ENCODE measurements at places on chromosomes 16 and 17.
A peak's percentile ranks its signal among the peaks of the same experiment; 100 is the strongest.

- DNase-seq: no peak
These were observed 1.0 kb upstream of the B9D1 start for GRCh38 chr17:19363460-19364035.

GRCh38 chr17:36975922-36976515, 27.3 kb downstream of the AATF start:
- DNase-seq: no peak

- no peak for DNase-seq
These were observed 135.9 kb downstream of the TOX3 start for GRCh38 chr16:52411011-52411410.

DNA sequence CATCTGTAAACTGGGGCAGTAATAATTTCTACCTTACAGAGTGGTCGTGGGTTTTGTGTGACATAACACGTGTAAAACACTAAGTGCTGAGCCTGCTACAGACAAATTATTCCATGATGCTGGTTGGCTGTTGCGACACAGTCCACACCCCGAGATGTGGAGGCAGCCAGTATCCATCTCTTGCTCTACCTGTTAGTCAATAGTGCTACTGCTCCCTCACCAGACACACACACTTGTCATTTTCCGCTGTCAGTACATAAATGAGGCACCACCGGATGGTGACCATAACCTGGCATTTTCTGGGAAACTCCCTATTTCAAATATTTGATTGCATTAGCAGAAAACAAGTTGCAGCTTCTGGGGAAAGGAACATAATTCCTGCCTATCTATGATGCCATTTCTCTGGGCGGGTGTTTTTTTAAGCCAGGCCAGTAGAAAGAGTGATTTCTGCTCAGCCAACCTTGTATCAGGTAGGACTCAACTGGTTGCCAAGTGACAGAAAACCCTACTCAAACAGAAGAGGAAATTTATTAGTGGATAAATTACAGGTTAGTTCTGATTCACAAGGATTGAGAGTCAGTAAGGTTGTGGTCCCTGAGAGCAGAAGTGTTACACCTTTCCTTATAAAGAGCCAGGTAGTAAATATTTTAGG, 24.1 kb downstream of the DNAJA2 start:
- DNase-seq: no peak

DNA sequence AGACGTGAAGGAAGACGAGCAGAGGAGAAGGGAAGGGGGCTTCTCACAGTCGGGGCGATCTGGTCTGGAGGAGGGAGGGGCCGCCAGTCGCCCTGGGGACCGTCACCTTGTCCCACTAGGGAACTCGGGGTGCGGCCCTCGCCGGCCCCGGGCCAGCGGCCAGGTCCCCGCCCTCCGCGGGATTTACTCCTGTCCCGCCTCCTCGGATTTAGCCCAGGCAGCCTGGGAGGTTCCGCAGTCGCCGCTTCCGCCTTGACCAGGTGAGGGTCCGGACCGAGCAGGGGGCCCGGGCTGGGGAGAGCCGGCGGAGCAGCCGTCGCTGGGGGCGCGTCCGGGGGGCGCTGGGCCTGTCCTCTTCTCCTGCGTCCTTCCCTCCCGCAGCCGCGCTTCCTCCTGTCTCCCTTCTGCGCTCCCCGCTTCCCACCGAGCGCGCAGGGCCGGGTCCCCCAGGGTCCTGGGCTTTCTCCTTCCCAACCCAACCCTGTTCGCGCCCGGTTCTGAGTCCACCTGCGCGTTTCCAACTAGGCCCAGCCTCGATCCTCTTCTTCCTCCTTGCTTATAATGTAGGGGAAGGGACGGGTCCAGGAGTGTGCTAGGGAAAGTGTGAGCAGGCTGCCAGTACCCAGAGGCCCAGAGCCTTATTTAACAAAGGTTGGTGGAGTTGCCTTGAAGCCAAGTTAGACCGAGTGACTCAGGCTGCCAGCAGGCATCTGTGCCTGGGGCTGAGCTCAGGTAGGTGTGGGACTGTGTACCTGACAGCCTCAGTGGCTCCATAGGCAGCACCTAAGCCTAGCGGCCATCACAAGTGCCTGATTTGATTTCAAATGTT, at the start of gene TNK1:
TSS of gene TNK1 (plus strand) at position 235 of the 829 bp plus-strand sequence. CDS start 1,838 bp downstream, outside the sequence.
- no peak for DNase-seq

DNA sequence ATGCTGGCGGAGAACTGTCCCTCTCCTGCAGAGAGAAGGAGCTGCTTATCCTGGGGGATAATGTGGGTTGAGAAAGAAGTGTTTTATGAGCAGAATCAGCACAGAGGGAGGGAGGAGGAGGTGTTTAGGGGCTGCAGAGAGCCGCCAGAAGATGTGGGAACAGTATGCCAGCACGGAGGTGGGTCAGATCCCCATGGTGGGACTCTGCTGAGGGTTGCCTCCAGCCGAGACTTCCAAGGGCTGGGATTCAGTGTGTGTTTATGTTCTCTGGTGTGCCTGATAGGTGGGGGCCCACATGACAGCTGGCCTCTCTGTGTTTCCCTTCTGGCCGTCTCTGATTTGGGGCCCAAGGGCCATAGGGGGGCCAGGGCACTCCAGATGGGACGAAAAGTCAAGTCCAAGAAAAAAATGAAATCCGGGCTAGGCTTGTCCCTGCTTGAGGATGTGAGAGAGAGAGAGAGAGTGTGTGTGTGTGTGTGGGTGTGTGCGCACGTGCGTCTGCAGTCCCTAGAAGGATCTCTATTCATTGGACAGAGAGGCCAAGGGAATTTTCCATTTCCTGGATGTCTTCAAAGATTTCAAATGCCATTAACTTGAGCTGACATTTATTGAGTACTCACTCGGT, 21.6 kb downstream of the PRKCB start:
- DNase-seq: no peak

- DNase-seq: no peak
These were observed 7.3 kb downstream of the KIF18B start for GRCh38 chr17:44940317-44940716.

DNA sequence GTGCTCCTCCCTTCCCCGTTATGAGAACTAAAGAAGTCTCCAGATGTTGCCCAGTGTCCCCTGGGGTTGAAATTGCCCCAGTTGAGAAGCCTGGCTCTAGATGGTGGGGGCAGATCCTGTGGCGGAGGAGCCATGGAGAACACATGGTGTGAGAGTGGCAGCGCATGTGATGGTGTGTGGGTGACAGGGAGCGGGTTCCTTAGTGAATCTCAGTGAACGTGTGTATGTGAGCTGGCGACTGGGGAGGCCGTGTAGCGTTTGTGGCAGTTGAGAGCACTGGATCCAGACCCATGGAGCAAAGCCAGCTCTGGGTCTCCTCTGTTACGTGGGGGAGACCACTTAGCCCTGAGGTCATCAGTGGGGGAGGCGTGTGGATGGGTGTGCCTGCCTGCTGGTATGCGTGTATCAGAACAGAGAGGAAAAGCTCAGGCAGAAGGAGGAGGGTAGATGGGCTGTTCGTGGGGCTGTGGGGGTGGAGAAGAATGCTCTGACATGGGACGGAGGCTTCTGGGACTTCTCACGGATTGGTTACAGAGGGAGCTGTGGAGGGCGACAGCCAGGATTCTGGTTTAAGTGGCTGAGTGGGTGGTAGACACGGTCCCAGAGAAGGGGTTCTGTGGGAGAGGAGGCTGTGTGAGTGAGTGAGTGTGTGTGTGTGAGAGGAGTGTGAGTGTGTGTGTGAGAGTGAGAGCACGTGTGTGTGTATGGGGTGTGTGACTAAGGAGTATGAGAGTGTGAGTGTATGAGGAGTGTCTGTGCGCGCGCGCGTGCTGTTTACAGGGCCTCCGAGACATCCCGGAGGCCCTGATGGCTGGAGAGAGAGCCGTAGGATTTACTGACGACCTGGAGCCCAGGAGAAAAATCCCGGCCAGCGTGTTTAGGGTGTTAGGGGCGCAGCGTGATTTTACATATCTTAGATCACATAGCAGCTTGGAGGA, 193.8 kb downstream of the SNX29 start:
- no peak for DNase-seq

- peak; percentile 76 for DNase-seq
These were observed at the start of gene PGAP3 for GRCh38 chr17:39687546-39688474. PGAP3 (minus strand) TSS chr17:39688057; CDS start chr17:39688014, 43 bp downstream.

DNA sequence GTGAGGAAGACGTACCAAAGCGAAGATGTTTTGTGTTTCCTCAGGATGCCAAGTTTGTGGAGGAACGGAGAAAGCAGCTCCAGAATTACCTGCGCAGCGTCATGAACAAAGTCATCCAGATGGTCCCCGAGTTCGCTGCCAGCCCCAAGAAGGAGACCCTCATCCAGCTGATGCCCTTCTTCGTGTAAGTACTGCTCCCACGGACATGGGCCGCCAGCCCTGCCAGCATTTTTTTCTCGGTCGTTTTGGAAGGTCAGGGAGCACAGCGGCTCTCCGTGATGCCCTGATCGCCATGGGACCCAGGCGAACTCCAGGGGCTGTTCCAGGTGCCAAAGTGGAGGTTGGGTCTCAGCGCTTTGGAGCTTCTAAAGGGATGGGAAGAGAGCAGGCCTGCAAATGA, 279.0 kb downstream of the CPPED1 start:
- DNase-seq: no peak

- no peak for DNase-seq
These were observed 177.0 kb upstream of the IRX6 start for GRCh38 chr16:55146966-55147365.

GRCh38 chr17:68777856-68778694, 176.9 kb upstream of the FAM20A start:
- DNase-seq: no peak

DNA sequence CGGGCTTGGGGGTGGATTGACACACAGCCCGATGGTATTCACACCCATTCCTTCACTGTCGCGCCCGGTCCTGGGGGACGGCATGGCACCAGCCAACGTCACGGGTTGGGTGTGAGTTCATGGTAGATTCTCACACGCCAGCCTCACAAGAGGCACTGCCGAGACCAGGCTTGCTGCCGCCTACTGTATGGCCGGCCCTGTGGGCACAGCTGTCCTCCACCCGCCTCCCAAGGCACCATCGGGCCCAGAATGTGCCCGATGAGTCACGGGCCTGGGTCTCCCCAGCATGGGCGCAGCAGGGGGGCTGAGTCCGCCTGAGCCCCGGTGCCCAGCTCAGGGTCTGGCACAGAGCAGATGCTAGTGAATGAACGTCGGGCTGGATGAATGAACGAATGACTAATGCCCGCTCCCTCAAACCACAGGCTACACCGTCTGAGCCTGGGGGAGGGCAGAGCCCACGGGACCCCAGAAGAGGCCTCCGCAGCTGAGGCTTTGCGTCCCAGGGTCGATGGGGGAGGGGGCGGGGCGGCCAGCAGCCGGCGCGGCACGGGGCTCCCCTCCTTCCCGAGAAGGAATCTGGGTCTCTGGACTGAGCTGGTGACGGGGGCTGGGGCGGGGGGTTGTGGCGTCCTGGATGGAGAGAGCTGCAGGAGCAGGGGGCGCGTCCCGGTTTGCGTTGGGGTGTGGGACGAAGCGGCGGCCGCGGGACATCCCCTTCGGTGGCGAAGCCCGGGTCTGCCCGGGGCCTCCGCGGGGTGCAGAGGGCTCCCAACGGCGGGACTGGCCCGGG, 829 bp downstream of the PITPNM3 start:
- DNase-seq: no peak

DNA sequence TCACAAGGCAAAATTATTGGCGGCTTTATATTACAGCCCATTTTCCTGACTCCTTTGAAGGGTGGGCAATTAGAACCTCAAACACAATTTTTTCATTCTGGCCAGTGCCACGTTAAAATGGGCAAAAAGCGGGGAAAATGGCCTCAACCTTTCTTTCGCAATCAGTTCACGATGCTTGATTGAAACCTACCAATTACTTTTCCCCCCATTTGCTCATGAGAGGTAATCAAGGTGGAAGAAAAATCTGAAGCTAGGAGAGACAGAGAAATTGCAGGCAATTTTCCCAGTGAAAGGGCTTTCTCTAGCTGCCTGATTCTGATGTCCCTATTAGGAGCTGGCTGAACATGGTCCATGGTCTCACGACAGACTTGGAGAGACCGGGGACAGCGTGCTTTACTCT, 215.1 kb downstream of the SLC39A11 start:
- DNase-seq: no peak

GRCh38 chr16:55842369-55843104, 9.6 kb upstream of the CES1 start:
- DNase-seq: no peak

DNA sequence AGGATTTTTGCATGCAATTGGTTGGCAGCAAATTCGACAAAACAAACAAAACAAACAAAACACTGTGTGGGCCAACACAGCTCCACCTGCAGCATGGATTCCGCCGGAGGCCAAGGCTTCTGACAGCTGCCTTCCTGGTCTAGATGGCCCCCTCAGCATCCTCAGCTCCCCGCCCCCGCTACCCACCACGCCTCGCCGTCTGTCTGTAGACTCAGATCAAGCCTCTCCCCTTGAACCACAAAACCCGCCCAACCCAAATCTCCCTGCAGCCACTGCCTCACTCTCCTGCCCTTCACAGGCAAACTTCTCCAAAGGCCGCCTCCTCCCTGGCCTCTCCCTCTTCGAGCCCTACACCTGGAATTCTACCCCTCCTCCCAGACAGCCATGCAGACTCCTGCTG, 57.9 kb downstream of the RTN4RL1 start:
- DNase-seq: no peak

DNA sequence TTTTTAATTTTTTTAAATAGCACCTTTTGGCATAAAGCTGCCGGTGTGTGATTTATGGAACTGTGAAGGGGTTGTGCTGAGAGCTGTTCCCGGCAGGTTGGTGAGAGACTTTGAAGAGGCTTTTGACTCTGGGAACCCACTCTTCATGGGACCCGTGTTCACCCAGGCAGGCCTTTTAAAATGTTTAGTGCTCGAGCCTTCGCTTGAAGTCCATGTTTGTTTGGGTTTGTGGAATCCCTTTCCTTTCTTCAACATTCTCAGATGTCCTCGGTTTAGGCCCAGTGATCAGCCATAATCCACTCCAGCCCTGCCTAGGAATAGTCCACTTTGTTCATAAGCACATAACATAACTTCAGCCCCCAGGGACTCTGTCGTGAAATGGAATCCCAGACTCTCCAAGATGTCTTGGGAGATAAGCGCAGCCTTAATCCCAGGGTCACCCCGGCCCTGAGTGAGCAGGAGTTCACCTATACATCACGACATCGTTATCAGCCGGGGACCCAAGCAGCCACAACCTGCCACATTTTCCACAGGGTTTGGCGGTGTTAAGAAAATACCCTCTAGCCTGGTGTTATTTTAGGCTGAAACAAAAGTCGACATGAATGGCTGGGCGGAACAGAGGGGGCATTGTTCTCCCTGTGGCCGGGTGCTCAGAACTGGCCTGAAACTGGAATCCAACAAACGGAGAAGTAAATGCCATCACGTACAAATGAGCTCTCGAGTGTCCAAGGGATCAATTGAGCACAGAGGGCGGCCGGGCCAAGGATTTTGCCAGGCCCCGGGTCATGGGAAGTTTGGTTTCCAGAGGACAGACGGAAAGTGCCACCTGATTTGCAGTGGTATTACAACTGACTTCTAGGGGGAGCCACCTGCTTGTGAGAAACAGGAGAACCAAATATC, 145.7 kb upstream of the IRX3 start:
- DNase-seq: no peak

DNA sequence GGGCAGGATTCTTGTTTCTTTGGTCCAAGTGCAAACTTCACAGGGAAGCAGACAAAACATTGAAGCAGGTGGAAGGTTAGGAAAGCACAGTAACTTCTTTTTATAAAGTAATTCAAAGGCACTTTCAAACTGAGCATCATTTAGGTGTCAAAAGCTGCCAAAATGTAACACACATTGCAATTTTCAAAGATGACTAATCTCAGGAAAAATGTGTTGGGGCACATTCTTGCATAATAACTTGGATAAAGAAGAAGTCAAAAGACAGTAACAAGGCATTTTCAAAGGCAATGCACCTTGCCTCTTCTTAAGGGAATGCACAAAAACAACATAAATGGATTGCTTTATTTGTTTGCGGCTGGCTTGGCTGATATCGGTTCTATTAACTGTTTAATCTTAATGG, 3.6 kb downstream of the KCNJ2 start:
- no peak for DNase-seq
